ENCODE measurements at places on chromosomes 6 and 20.

DNA sequence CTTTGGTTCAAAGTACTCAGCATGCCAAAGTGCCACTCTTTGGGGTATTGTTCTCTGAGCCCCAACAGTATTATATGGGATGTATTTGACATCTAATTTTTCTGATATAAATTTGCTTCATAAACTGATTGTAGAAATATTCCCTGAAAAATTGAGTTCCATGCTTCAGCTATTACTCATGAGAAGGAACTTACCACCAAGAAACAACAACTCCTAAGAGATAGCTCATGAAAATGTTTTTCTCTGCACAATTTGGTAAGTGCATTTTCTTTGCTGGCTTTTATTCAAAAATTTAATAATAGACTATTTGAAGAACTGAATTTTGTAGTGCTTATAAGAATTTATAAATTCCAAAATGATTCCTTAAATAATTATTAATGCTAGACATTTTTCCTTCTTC lies 12.8 kb upstream of the TPD52L1 start:
- DNase-seq = no peak

DNA sequence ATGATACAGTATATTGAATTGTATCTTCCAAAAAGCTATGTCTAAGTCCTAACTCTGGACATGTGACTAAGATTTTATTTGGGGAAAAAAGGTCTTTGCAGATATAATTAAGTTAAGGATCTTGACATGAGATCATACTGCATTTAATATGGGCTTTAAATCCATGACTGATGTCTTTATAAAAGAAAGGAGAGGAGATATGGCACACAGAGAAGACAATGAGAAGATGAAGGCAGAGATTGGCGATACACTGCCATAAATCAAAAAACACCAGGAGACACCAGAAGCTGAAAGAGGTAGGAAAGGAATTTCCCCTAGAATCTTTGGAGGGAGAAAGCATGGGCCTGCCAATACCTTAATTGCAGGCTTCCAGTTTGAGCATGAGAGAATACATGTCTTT lies 1450.2 kb downstream of the HACE1 start:
- no peak for DNase-seq

DNA sequence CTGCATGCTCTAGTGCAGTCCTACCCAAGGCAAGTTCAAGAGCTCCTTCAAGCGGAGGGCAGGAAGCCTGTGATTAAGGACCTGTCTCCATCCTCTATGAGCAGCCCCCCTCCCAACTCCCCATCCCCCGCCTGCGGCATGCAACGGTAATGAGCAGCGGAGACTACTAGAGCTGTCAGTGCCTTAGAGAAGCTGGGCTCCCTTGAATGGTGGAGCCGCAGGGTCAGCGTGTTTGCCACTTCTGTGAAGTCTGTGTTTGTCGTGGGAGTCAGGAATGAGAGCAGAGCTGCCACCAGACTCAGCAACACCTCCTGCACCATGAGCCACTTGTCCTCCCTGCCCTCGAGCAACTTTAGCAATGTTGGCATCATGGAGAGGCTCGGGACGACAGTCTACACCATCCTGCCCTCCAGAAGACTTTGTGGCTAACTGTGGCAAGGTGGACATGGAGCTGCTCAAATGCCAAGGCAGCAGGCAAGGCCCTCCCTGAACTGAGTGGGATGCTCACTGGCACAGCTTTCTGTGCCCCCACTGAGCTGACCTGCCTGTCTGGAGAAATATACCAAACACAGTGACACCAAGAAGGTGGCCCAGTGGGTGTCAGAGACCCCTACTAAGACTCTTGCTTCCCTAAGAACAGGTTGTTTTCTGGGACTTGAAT lies 23.8 kb upstream of the SYNDIG1 start:
- no peak for DNase-seq

DNA sequence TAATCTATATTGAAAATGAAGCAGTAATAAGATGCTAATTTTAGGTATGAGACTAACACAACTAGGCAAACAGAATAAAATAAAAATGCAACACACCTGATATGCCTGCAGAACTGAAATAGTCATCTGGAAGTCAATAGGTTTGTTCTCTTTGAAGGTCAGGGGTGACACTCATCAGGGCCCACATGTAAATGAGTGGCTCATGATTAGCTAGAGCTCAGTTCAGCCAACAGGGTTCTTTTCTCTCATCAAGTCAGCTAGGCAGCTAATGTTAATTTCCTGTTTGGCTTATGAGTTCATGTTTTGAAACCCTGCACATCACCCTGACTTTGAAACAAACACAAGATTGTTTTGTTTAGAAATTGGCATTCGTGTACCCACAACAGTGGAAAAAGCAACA lies 23.8 kb downstream of the SMLR1 start:
- DNase-seq = no peak

All from Calu3 (cell line).